H9 (cell line): ENCODE measurements at places on chromosomes 1 and 21. TPM values are rescaled to one million over a fixed set of nuclear protein-coding genes. Genes with fewer than 3 reads are reported as not detected.

GRCh38 chr1:198775606-198776005, 136.8 kb downstream of the PTPRC start:
- DNase-seq = no peak

DNA sequence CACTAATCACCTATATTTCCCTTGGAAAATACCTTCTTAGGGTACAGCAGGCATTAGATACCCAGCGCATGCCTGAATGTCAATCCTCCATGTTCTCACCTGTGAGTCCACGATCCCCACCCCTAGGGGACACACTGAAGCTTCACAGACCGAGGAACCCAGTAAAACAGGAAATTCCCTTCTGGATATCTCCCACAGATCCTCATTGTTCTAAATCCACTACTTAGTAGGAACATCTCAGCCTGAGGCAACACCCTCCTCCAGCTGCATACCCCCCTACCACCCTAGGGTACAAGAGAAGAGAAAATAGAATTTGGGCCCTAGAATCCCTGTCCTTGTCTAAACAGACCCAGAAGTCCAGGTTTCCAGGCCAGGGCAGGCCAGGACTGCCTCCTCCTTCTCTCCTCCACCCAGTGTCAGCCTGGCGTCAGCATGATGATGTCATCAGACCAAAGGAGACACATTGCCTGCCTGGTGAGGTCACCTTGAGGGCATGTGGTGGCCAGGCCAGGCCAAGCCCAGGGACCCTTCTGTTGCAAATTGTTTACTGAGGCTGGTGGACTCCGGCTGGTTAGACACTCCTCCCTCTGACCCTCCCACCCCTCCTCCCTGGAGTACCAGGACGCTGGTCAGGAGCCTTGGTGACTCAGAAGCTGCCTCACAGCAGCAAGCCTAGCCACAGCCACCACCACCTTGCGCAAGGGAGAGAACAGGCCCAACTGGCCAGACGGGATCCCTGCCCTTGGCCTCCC, 6.2 kb downstream of the NECTIN4 start:
- no peak for DNase-seq

Gene CD48
- not detected in 2 replicates for total RNA-seq

GRCh38 chr1:27967884-27968466, 8.2 kb downstream of the XKR8 start:
- DNase-seq = no peak

Gene PDPN
- 199 and 205 TPM in 2 replicates for total RNA-seq

DNA sequence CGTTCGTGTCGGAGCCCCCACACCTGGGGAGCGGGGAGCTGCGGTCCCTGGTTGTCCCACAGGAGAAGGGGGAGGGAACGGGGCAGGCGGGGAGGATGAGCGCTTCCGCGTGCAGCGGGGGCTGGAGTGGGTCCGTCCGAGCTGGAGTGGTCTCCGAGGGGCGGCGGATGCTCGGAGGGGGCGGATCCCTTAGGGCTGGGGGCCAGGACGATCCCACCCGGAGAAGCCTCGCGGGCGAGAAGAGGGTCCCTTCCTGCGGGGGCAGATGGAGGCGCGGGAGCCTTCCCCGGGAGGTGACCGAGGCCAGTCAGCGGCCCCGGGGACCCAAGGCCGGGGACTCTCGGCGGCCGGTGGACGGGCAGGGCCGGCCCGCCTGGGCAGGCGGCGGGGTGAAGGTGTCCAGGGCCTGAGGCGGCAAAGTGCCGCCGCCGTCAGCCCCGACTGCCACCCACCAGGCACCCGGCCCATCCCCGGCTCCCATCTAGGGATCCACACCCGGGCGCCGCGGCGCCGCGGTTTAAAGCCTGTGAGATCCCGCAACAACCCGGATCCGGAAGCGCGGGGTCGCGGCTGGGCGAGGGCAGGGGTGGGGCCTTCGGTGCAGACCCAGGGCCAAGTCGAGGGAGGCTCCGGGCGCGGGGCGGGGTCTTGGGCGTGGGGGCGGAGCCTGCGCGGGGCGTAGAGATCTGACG, 5.3 kb upstream of the CCDC27 start:
- peak; percentile 97 for DNase-seq
